Neural crest cell (in vitro differentiated cells): ENCODE measurements at places on chromosomes 1 and 21.

- DNase-seq, result no peak
Observed at GRCh38 chr1:79448426-79448825, 441.9 kb upstream of the ADGRL4 start.

DNA sequence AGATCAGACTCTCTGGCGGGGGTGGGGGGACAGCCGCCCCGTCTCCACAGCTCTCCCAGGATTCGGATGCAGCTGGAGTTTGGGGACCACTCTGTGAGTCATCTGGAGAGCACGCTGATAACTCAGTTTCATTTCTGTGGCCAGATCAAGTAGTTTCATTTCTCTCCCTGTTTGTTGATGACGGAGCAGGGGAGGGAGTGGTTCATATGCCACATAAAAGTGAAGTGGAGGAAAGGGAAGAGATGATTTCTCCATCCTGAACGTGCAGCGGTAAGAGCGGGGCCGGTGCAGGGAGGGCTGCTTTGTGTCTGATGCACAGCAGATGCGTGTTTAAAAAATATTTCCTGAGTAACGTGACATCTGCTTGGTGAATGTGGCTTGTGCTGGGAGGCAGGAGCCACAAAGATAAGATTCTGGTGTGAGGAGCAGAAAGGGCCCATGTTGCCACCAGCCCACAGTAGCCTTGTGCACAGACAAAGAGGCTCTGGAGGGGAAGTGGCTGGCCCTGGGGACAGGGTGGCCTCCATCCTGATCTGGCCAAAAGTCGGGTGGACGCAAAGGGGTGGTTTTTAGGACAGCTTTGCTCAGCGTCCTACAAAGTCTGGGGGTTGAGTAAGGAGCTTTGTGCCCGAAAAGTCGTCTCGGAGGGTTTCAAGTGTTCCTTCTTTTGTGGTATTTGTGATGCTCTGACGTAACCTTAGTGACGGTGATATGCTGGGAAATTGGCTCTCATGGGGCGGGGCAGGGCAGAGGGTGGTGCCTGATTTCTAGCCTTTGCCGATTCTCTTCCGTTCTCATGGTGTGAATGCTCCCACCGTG is at the start of gene MX2:
Gene MX2, plus strand, starts transcription at position 242 of the 819 bp plus-strand sequence. CDS start 14,880 bp downstream, outside the sequence.
- no peak for DNase-seq

- no peak for DNase-seq
Observed at GRCh38 chr1:44685881-44686280, 11.4 kb downstream of the ARMH1 start.

DNA sequence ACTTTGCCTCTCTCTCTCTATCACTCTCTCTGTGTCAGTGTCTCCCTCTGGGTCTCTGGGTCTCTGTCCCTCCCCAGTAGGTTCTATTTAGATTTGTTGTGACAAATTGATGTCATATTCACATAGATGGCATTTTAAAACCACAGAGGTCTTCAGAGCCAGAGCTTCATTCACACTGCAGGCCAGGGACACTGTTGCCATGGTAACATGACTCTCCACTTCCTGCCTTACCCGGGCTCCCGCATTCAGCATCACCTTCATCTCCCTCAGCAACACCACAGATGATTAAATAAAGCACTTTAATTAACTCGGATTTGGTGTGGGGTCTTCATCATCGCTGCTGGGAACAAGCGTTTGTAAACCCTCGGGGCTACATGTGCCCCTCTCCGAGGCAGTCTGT is 132.6 kb downstream of the ETS2 start:
- DNase-seq, result no peak

- no peak for DNase-seq
Observed at GRCh38 chr1:205811660-205812059, 1.3 kb downstream of the SLC41A1 start.

GRCh38 chr1:2345297-2346075 is 45.9 kb downstream of the MORN1 start:
- no peak for DNase-seq

DNA sequence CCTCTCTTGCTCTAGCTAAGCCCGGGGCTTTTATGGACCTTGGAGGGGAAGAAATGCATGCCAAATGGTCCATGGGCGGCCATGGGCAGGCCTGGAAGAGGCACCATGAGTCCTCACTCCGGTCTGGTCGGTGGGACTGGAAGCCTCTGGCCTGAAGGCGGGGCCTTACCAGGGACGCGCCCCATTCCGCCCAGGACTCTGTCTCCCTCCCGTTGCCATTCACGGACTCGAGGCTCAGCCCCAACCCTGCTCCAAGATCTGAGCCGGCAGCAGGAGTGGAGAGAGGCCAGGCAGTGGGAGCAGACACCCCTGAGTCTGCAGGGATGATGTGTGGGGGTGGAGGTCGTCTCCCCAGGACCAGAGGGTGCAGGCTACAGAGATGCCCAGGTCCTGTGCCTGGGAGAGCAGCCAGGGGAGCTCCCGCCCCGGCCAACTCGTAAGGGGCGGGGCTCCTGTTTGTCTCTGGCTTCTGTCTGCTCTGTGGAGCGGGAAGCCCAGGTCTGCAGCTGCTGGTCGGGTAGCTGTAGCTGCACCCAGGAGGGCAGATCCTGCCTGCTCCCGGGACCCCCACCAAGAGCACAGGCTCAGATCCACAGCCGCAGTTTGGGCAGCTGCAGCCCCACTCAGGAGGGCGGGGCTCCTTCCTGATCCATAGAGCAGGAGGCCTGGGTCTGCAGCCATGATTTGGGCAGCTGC is 8.3 kb upstream of the KANK4 start:
- DNase-seq, result no peak

GRCh38 chr1:245485996-245486395 is 331.2 kb downstream of the KIF26B start:
- DNase-seq, result no peak

DNA sequence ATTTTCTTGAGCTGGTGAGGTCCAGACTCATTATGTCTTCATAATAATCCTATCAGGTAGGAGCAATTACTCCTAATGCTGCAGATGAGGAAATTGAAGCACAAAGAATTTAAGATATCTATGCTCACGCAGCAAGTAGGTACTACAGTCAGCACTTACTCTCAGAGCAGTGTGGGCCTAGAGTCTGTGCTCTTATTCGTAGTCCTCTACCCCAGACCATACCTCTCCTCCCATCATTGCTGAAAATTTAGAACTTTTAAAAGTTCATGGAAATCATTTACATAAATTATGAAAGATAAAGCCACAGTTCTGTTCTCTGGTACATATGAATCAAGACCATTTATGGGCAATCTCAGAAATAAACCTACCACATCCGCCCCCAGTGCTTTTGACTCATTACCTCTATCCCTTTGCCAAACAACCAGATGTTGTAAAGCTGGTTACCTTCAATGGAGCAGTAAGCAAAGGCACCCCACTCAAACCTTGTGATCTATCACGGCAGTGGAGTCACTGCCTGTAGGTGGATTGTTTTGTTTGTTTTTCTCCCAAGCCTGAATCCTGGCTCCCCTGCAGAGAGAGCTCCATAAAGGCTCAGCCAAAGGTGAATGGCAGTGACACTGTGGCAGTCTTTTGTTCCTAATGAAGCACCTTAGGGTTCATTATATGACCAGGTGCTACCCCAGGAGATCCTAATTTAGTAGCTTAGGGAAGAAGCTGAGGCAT is 20.9 kb upstream of the MAN1A2 start:
- DNase-seq, result no peak

DNA sequence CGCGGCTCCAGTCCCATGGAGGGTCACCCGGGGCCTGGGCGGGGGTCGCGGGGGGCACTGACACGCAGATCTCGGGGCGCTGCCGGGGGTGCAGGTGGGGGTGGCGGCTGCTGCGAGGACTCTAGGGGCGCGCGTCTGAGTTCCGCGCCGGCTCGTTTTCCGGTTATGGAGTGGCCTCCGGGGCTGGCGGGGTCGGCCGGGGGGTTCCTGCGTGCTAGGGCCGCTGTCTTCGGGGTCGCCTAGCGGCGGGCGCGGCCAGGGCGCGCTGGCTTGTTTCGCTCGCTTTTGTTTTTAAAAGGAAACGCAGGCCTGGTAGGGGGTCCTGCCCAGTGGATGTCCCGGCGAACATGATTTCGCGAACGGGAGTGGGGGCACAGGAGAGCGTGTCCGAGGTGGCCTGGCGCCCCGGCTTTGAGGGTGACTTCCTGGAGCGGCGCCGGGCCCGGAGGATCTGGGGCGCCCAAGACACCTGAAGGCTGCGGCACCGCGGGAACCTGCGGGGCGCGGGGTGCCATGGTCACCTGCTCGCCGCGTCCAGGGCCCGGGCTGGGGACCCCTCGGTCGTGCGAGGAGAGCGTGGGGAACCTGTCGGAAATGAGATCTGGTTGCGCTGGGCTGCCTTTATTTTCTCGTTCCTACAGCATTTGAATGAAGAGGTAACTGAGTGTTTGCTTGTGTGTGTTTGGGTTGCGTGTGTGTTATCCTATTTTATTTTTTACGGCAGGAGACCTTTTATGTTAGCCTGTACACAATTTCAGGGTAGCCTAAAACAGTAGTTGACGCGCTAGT is 618 bp downstream of the ETS2 start:
- peak; percentile 40 for DNase-seq

GRCh38 chr1:84899969-84900368 is 7.0 kb upstream of the LPAR3 start:
- DNase-seq, result no peak

GRCh38 chr1:23964235-23964668 is 4.6 kb downstream of the PNRC2 start:
- no peak for DNase-seq

DNA sequence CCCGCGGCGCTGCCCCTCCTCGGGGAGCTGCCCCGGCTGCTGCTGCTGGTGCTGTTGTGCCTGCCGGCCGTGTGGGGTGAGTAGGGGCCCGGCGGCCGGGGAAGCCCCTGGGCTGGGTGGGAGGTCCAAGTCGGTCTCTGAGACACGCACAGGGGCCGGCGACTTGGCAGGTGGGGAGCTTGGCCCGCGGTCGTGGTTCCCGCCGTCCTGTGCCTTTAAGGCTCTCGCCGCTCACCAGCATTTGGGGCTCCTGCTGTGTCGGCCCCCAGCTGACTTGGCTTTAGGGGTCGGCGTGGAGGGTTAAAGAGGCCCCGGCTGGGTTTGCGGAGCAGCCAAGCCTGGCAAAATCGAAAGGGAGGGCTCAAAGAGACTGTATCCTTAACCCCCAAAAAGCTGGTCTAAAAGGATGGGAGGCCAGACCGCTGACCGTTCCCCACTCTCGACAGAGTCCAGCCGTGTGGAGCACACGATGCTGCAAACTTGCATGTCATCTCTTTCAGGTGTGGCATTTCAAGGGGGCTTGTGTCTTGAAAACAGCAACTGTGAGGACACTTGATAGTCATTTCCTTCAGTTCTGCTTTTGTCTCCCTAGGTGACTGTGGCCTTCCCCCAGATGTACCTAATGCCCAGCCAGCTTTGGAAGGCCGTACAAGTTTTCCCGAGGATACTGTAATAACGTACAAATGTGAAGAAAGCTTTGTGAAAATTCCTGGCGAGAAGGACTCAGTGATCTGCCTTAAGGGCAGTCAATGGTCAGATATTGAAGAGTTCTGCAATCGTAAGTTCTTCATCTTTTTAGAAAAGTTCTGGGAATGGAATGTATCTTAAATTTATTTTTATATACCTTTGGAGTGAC is 540 bp downstream of the CD55 start:
- no peak for DNase-seq

- DNase-seq, result no peak
Observed at GRCh38 chr21:24272521-24272938, 1334.8 kb downstream of the MRPL39 start.

GRCh38 chr1:19287436-19288185 is 959 bp downstream of the AKR7A3 start:
- DNase-seq, result no peak

- DNase-seq, result no peak
Observed at GRCh38 chr1:221698579-221699349, 43.1 kb downstream of the DUSP10 start.

- DNase-seq, result no peak
Observed at GRCh38 chr1:55231745-55232144, 16.6 kb upstream of the USP24 start.

GRCh38 chr1:25828491-25828890 is 8.7 kb downstream of the MTFR1L start:
- DNase-seq, result no peak

DNA sequence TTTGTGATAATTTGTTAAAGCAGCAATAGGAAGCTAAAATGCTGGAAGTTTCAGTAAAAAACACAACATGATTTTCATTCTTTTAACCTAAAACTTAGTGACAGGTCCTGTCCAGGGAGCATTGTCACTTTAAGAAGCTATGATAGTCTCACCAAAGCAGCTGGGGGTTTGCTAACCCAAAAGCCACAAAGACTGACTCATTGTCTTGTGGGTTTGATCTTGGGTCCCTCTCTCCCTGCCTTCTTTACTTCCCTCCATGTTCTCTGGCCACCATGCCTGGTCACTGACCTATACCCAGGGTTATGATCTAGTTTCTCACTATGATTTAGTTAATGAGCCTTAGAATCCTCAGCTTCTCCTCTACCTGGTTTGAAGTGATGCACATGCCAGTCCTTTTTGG is 213.5 kb upstream of the PTGFR start:
- no peak for DNase-seq

DNA sequence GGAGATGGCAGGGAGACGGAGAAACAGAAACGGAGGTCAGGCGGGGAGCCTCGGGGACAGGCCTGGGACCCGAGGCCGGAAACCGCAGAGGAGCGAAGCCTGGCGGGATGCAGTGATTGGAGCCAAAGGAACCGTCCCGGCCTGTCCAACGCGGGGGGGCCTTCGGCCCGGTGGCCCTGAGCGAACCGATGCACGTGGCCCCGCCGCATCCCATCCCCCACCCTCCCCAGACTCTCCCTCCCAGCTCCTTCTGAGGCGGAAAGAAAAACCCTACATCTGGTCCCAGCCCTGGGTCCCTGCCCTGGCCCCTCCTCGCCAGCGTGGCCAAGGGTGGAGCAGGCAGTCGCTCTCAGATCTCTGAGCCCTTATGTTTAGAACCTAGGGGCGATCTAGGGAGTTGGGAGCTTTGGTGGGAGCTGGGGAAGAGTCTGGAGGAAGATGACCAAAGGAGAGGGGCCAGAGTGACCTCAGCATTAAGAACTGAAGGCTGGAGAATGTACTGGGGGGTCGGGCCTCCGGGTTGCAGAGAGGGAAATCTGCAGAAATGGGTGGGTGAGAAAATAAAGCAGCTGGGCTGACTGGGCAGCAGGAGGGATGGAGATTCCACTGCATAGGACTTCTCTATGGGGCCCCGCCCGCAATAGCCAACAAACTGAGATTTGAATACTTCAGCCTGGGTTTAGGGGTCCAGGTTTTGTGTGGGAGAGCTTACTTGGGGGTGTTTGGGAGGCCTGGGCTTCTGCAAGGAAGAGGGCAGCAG is 1.5 kb upstream of the CRABP2 start:
- DNase-seq, result no peak

DNA sequence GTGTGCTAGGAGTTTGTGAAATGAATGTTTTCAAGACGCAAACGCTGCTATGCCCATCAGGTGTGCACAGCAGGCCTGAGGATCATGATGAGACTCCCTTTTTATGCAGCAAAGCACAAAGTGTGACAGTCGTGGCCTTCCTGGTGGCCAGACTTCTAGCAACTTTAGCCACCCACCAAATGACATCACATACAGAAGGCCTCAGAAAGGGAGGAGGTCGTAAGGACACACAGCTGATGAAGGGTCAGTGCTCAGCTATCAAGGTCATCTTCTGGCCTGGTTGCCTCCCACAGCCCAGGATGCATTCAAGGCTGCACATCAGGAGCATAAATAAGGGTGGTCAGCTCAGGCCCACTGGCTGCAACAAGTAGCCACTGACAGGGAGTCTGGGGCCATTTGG is 36.6 kb downstream of the BMP8A start:
- no peak for DNase-seq

GRCh38 chr1:102546251-102546650 is 549.5 kb upstream of the OLFM3 start:
- DNase-seq, result no peak
